ENCODE measurements at places on chromosomes 12 and 14.

DNA sequence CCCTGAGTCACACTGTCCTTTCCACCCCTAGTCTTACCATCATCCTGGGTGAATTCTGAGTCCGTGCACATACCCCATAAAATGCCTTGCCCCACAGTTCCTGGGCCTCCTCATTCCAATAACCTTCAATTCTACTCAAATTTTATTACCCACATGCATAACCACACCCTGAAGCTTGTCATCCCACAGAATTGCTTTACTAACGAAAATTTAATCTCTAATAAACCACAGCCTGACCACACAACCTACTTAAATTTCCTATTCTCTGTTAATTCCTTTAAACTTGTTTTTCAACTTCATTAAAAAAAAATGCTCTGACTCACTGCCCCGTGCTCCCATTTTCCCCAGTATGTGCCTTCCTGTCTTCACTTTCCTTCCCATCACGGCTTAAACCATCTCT lies 205.9 kb downstream of the PHLDA1 start:
- no peaks in the 10 kb centered on the region for H3K4me1 ChIP-seq
- no peak overlapping the region for H3K4me3 ChIP-seq
- peaks cover 8% of the 10 kb centered on the region for H3K27me3 ChIP-seq
- H3K27ac ChIP-seq = no peak overlapping the region
- no peaks in the 10 kb centered on the region for H3K36me3 ChIP-seq
- no peak for DNase-seq

DNA sequence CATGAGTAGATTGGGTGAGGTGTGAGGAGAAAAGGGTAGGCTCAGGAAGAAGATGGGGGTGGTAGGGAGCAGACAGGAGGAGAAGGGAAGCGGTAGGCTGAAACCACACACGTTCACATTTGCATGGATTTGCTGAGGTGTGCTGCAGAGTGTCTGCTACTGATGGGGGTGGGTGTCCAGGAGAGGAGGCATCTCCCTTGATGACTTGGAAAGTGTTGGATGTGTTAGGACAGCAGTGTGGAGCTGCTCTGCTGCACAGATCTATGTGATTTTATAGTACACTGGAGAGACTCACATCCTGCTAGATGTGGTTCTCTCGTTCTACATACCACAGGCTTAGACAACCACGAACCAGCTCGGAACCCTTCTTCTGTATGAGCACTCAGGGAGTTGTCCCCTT lies 9.3 kb downstream of the ZFHX2 start:
- H3K4me1 ChIP-seq = no peaks in the 10 kb centered on the region
- H3K36me3 ChIP-seq = no peaks in the 10 kb centered on the region
- DNase-seq = no peak
- peaks cover 24% of the 10 kb centered on the region for H3K27me3 ChIP-seq
- H3K27ac ChIP-seq = no peak overlapping the region

GRCh38 chr12:91722072-91722471 lies 423.6 kb downstream of the BTG1 start:
- H3K4me3 ChIP-seq = no peak overlapping the region
- H3K27me3 ChIP-seq = no peaks in the 10 kb centered on the region
- H3K27ac ChIP-seq = no peak overlapping the region
- H3K36me3 ChIP-seq = no peaks in the 10 kb centered on the region
- DNase-seq = no peak

DNA sequence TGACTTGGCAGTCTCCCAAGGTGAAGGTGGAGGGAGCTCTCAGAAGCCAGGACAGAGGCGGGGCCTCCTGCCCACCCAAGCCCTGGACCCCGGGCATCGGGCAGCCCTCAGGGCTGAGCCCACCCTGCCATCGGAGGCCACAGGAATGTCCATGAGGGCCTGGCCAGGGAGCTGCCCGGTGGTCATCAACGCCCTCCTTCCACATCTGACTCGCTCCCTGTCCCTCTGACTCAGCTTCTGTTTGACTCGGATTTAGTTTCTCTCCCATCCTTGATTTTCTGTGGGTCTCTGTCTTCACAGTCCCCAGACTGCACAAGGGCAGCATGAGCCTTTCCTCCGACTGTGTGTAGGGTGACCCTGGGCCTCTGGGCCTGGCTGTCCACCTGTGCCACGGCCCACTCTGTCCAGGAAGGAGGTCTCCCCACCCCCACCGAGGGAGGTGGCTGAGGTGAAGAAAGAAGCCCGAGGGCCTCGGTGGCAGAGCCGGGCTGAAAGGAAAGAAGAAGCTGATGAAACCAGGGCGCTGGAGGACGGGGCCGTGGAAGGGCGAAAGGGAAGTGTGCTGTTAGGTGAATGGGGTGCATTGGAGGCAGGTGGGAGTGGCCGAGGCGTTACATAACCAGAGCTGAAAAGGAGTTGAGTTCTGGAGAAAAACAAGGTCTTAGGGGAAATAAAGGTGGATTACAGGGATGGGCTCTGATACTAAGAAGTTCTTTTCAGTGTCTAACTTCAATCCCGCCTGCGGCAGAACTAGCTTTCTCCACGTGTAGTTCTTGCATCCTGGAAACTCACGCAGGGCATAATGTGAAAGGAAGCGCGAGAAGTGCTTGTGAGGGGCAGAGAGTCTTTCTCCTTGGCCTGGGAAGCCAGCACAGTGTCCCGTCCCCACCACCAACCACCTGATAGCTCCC lies 16.7 kb upstream of the TMEM106C start:
- H3K4me3 ChIP-seq = no peak overlapping the region
- H3K27ac ChIP-seq = peak overlapping the region; percentile 13
- H3K4me1 ChIP-seq = no peaks in the 10 kb centered on the region
- no peaks in the 10 kb centered on the region for H3K36me3 ChIP-seq

Measured in activated naive CD4-positive, alpha-beta T cell treated with anti-CD3 and anti-CD28 coated beads, Interleukin-2, amount 10 ng/mL, durations not matched to agents 7 days and 5 days (primary cell).